ENCODE measurements at places on chromosomes 12 and 14.

- no peak for DNase-seq
Observed at GRCh38 chr14:68878908-68879307, 86.0 kb upstream of the ZFP36L1 start.

DNA sequence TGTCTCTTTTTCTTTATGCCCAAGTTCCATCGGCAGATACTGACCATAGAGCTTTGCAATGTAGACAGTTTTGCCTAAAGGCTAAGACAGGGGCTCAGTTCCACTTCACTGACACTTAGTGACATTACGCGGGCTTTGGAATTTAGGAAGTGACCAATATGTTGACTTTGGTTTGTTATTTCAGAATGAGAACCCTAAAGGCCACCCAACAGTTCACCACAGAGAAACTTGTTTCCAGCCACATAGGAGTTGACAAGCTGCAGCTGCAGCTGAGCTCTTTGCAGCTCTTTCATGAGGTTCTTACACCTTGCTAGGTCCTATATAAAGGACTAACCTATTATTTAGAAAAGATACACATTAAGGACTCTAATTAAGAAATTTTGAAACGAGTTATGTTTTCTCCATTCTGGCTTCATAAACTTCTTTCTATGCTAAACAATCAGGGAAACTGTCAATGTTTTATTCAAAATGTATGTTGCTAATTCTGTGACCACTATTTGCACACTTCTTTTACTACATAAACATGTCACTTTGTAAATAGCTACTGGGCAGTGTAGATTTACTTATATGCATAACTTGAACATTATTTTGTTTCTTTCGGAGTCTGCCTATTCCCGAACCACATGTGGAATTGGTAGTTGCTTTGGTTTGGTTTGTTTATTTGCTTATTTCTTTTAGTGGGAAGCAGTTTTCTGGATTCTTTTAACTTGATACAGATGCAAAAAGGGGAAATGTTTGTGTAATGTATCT, 18.5 kb upstream of the KLRD1 start:
- no peak for DNase-seq

DNA sequence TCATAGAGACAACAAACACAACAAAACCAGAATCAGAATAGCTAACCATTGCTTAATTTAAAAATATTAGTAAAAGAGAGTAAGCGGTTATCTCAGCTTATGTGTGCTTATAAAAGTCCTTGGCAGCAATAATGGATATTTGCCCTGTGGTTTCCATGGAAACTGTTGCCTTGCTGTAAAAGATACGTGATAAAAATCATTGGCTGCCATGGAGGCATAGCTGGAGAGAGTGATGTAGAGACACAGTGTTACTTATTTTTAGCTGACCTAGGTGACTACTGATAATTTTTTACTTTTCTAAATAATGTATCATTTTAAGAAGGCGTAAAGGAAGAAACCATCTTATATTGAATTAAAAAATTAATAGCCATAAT, 92.9 kb downstream of the ERC1 start:
- DNase-seq, result no peak

DNA sequence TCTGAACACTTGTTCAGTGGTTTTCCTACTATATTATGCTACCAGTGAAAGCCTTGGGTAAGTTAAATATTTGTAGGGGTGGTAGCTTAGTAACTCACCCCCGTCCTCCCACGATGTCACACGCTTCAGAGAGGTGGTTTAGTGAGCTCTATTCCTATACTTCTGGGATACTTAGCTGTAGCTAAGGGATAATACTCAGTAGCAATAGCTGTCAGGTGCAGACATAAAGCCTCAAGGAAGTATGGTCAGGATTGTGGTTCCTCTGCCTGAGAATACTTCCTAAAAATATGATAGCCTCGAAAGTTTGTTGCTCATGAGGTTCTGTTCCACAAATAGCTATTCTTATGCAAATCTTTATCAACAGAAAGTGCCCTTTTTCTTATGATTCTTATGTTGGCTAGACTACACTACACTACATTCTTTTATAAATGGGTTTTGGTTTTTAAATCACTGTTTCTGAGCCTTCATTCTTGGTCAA, 11.9 kb downstream of the DLST start:
- no peak for DNase-seq

DNA sequence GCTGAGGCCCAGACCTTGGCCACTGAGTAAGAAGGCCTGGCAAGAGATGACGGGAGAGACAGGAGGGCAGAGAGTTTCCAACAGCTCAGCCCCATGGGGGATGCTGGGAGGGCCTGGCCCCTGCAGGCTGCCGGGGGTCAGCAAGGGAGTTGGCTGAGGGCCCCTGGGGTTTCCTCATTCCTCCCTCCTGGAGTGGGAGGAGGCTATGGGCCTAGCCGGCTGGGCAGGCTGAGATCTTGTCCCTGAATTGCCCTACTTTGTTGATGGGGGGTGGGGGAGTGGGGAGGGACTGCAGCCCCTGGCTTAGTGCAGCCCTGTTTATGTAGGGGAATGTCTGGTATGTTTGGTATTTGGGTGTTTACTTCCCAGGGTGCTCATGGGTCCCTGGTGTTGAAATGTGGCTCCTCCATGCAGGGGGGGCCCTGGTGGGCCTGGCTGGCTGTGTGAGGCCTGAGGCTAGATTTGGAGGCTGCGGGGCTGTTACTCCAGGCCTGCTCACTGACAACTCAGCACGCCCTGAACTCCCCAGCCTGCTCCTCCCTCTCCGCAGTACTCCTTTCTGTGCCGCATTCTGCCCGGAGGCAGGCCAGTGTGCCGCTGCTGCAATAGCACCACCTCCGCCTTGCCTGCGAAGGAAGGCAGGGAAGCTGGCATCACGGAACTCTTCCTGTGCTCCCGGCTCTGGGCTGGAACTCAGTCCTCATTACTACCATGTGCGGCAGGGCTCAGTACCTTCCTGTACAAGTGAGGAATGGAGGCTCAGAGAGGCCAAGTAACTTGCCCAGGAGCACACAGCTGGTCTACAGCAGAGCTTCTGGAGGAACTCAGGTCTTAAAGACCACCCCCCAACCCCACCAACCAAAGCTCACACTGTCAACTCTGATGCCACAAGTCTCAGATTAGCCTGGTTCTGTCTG, 25.3 kb downstream of the JDP2 start:
- DNase-seq, result peak; percentile 66

DNA sequence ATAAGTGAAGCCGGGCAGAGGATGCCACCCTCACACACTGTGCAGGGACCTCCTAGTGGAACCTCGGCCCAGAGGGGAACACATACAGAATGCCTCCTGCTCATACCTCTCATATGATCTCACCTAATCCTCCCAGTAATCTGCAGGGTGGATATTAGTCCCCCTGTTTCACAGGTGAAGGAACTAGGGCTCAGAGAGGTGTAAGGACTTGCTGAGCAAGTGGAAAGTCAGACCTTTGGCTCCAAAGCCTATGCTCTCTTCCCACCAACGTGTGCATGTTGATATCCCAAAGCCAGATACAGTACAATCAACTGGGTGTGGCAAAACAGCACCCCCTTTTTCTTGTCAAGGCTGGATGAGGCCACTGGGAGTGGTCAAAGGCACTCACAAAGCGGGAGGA, 4.2 kb downstream of the MYH6 start:
- DNase-seq, result no peak

DNA sequence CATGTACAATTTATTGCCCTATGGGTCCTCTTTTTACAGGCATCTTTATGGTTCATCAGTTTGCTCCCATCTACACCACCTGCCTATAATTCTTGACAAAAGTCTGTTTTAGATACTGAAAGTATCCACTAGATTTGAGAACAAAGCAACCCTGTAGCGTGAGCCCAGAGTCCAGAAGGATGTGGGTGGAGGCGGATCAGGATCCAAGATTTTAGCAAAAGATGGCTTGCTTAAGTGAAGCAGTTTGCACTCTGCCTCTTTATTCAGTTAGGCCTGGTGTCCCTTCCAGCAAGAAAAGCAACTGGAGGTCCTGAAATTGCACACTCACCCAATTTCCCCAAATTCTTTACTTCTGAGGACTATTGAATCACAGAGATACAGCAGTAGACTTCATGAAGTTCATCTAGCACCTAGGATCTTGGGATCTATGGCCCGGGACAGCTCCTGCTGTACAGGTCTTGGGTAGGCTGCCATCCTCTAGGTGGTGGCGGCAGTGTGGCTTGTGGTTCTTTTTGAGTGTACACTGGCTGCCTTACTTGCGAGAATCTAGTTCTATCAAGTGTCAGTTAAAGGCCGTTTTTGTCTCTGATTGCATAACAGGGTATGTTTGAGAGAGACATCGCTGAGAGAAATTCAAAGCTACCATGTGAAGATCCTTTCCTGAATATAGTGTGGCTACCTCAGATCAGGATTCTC, 873.2 kb downstream of the NRXN3 start:
- no peak for DNase-seq

GRCh38 chr14:50736932-50737419, 68.9 kb upstream of the SAV1 start:
- no peak for DNase-seq

Measured in mesothelial cell of epicardium (in vitro differentiated cells).